Activated naive CD8-positive, alpha-beta T cell treated with anti-CD3 and anti-CD28 coated beads for 36 hours (primary cell): ENCODE measurements at places on chromosomes 2 and 18.
A peak's percentile ranks its signal among the peaks of the same experiment; 100 is the strongest.

- no peak for DNase-seq
Observed at GRCh38 chr2:29247336-29247914, 132.2 kb downstream of the CLIP4 start.

DNA sequence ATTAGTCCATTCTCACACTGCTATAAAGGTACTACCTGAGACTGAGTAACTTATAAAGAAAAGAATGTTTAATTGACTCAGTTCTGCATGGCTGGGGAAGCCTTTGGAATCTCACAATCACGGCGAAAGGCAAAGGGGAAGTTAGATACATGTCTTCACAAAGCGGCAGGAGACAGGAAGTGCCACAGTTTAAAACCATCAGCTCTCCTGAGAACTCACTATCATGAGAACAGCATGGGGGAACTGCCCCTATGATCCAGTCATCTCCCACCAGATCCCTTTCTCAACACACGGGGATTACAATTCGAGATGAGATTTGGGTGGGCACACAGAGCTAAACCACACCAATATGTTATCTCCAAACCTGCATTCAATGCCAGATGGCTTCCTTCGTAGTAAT is 716.1 kb downstream of the DCC start:
- DNase-seq: no peak

GRCh38 chr2:231047923-231048915 is 8.4 kb upstream of the PSMD1 start:
- DNase-seq: no peak

- DNase-seq: no peak
Observed at GRCh38 chr2:31014516-31014915, 123.7 kb downstream of the GALNT14 start.

DNA sequence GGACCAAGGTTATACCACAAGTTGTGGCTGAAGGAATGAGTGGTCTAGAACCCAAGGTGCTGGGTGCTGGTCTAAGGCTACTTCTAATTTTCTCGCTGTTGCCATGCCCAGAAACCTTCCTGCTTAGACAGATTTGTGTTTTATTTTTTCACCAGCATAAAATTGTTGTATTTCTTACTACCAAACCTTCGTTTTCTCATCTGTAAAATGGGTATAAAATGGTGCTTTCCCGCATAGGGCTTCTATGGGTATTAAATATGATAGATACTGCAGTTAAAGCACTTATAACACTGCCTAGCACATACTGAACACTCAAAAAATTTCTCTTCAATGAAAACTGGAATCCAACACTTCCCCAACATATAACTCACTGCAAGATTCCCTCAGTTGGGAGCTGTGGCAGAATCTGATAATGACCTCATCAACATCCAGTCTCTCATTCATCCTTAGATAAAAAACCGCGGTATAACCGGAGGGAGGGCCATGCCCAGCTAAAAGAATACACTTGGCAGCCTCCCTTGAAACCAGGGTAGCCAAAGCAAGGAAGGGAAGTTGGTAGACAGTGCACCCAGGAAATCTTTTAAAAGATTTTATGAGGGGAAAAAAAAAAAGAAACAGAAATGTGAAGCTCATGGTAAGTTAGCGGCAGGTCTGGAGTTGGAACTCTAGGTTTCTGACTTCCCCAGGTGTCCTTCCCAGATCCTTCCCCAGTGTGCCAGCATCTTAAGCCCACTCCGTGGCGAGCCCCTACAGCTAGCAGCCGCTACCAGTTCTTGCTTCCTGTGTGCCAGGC is 1.2 kb downstream of the NEMP2 start:
- DNase-seq: no peak

DNA sequence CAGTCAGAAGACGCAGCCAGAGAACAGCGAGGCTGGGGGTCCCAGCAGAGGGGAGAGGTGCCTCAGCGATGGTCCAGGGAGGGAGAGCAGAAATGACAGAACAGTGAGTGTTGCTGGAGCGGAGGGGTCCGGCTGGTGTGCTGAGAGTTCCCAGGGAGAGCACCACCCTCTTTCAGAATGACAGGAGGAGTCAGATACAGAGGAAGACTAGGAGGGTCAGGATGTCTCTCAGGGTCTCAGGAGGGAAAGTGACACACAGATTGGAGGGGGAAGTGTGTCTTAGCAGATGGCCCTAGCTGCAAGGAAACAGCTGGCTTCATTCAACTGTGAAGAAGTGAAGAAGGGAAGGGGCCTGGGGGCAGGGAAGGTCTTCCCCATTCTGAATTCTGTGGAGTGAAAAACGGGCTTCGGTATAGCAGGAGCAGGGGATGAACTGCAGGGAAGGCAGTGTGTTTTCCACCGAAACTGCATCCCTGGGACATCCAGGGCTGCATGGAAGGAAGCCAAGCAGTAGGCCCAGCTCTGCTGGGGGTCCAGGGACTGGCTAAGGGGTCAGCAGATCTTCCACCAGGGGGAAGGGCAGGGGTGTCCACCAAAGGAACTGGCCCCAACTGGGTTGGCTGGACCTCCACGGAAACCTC is 90.0 kb upstream of the OTOS start:
- DNase-seq: no peak

- DNase-seq: no peak
Observed at GRCh38 chr2:159098921-159099411, 130.5 kb downstream of the TANC1 start.

- DNase-seq: no peak
Observed at GRCh38 chr2:48026865-48027264, 120.6 kb upstream of the FBXO11 start.

DNA sequence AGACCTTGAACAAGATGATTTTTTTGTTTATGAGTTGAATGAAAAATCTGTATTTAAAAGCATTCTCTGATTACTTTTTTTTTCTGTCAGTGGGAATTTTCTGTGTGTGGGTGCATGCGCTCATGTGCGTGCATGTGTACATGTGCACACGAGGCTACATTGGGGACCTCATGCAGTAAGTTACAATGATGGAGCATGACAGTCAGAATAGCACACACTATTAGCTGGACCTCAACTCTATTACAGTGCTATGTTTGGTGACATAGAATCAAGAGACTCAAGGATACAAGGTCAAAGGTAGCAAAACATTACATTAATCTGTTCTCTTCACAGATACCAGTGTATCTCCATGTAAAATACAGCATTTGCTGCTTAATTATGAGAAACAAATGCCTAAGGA is 276.8 kb upstream of the FIGN start:
- no peak for DNase-seq

DNA sequence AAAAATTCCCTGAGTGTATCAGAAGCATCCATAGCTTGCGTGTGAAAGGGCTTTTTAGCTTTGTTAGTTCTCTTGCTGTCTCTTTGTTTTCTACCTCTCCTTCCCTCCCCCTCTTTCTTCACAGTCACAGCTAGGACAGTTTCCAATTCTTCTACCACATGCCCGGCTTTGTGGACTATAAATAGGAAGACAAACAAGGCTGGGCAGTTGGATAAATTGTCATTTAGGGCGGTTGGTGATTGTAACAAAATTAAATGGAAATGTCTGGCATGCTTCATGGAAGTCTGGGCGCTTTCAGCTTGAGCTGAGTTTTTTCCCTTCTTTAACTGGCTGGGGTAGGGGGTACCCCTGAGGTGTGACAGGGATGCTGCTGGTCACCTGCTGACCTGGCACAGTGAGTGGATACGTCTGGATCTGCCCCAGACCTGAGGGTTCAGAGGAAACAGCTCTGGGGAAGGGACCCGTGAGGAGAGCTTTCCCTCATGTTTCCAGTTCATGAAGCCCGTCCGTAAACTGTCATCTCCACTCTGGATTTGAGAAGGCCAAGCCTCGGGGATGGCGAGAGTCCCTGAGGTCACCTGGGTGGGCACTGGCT is 29.0 kb upstream of the GIGYF2 start:
- DNase-seq: no peak

- DNase-seq: no peak
Observed at GRCh38 chr2:109257653-109258052, 128.6 kb downstream of the SH3RF3 start.

- DNase-seq: no peak
Observed at GRCh38 chr2:230471074-230471473, 55.1 kb downstream of the SP100 start.

DNA sequence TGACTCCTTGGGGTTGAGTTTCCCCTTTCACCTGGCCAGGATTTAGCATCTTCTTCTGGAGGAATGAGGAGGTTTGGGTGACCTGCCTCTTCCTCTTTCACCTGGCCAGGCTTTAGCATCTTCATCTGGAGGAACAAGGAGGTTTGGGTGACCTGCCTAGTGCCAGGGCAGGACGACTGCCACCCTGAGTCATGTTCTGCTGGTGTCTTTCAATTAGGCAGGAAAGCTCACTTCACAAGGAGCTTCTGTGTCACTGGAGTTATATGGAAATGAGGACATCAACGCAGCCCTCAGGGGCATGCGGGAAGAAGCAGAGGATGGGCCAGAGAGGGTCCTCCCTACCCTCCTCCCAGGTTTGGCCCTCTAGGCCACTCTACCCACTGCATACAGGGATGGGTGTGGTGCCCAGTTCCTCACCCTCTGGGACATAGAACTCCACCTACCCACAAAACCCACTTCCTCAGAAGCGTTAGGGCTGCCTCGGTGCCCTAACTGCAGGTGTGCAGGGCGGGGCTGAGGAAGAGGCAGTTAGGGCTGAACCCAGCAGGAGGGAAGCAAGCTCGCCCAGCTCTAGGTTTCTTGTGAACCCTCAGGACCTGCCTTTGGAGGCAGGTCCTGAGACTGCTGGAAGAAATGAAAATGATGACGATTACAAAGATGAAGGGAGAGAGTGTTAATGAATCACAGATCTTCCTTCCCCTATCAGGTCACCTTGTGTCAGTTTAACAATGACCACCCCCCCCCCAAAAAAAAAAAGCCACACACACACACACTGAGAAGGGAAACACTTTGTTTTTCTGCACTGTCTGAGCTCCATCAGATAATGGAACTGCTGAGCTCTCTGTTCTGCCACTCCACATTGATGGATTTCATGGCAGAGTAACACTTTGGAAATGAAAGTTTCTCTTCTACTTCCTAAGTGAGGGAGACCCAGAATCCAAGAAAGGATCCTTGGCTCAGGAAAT is 71.0 kb downstream of the ARL4C start:
- DNase-seq: peak; percentile 63
